ENCODE measurements at places on chromosomes 4 and X.

GRCh38 chr4:92012899-92013867, 290.6 kb upstream of the GRID2 start:
- DNase-seq = no peak

DNA sequence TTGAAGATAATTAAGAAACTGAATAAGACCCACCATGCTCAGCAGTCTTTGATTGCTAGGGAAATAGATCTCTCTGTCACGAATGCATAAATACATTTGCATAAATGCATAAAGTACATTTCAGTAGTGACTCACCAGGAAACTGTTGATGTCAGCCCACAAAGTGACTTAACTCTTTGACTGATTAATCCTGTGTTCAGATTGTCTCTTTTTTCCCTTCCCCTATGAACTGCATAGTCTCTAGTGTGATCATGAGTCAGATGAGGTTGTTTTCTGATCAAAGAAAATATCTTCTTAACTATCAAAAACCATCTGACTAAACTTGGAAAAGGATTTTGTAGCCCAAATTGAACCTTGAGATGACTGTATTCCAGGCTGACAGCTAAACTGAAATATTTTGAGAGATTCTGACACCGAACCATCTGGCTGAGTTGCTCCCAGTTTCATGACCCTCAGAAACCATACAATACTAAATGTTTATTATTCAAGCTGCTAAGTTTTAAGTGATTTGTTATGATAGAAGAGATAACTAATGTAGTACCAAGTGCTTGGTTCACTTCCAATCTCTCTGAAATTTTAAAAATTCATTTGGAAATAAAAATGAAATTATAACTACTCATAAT, 1381.5 kb upstream of the AGA start:
- no peak for DNase-seq

DNA sequence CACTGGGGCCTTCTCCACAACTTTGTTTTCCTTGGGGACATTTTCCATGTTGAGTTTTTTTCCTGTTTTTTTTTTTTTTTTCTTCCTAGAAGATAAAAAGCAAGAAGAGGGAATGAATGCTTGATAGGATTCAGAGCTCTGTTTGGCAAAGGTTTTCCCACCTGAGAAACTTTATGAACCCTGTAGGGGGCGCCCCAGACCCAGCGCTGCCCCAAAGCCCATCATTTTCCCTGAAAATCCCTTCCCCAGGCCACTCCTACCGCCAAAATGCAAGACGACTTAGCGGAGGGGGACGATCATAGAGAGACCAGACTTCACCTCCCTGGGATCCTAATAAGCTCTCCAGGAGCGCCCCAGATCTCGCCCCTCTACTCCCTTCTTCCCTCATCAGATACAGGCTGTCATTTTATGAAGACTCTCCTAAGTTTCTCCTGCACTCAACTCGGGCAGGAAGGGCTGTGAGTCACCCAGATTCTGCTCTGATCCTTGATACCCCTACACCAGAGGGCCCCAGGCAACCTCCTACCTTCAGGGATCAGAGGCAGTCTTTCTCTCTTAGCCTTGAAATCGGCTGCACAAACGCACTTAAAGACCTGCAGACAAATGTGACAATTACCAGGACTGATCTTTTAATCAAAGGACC, 1.4 kb downstream of the BEX5 start:
- DNase-seq = peak; percentile 14

GRCh38 chr4:144599621-144600020, 46.3 kb upstream of the HHIP start:
- no peak for DNase-seq

DNA sequence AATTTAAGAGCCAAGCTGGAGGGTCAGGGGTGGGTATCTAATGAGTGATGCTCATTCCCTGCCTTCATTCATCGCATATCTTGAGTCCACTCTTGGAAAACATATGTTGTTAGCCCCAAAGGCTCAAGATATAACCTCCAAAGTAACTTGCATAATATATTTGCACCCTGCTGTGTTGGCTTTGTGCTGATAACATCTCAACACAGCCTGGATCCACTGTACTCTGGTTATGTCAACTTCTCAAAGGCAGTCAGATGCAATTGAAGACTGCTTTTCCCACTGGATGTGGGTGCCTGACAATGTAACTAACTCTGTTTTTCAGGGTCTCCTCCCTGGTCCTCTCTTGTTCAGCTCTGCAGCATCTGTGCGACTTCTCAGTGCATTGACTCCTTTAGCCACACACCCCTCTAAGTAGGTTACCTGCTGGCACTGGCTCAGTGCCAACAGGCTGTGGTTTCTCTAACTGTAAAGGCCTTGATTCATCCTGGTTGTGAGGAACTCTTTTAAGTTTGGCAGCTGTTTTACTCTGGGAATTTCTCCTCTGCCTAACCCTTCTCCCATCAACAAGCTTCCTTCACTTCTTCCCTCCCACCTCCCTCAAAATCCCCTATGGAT, 28.1 kb downstream of the SLC16A2 start:
- DNase-seq = no peak

DNA sequence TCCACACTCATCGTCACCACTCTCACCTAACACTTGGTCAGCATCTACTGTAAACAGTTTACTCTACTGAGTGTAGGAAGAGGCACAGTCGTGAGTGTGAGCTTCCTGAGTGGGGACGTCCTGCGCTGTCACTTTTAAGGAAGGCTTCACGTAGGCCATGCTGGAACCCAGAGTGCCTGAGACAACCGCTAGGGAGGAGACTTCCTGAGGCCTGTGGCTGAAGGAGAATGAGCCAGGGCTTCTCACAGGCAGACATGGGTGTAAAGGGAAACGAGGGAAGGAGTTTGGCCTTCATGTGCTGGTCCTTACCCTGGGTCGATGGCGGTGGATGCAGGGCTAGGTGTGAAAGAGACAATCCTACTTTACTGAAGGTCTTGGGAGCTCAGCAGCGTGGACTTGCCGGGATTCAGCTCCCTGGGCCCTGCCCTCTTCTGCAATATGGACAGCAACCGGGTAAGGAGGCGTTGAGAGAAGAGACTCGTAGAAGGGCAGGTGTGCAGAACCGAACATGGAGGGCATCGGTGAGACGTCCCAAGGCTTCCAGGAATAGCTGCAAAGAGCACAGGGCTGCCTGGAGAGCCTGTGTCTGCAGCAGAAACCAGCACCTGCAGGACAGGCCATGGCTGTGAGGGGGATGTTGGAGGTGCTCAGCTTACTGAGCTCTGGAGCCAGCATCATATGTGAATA, 48.7 kb upstream of the TLR3 start:
- DNase-seq = no peak

GRCh38 chr4:2262145-2262943, 435 bp upstream of the MXD4 start:
- DNase-seq = peak; percentile 99

DNA sequence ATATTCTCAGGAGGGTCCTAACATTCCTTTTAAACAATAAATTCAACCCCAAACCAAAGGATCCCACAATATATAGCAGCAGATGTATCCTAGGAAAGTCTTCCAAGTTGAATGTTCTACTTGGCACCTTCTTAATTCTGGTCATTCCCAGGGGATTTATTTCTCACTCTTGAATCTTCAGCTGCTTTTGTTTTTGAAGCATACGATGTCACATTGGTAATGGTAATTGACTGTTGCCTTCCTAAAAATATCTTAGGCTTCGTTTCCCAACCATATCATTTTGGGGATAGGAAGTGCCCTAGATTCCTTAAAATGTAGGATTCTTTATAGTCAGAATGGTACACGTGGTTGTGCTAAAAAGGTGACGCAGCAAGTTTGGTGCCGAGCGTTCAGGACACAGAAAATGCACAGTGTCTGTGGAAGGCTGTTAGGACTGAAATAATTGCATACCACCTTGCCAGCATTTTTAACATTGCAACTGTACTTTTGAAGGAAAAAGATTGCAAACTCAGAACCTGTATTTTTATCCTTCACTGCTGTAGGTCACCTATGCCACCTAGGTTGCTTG, 8.1 kb downstream of the SNX25 start:
- no peak for DNase-seq

DNA sequence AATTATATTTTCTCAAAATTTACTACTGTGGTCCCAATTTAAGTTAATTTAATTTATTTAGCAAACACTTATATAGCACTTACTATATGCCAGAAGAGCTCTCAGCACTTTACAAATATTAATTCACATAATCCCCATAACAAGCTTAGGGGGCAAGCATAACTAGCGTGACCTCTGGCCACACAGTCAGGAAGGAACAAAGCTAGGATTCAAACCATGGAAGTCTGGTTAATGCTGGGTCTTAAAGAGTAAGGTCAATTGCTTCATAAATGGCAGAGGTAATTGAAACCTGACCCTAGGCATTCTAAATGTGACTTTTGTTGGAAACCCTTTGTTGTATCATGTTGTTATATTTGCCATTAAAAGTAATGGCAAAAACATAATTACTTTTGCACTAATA, 279.5 kb upstream of the EMCN start:
- DNase-seq = no peak

GRCh38 chr4:59655996-59656395, 1544.1 kb upstream of the ADGRL3 start:
- no peak for DNase-seq
